ENCODE measurements at places on chromosomes 5 and 9.

GRCh38 chr9:123716339-123716945 is 213.5 kb downstream of the DENND1A start:
- DNase-seq = no peak

DNA sequence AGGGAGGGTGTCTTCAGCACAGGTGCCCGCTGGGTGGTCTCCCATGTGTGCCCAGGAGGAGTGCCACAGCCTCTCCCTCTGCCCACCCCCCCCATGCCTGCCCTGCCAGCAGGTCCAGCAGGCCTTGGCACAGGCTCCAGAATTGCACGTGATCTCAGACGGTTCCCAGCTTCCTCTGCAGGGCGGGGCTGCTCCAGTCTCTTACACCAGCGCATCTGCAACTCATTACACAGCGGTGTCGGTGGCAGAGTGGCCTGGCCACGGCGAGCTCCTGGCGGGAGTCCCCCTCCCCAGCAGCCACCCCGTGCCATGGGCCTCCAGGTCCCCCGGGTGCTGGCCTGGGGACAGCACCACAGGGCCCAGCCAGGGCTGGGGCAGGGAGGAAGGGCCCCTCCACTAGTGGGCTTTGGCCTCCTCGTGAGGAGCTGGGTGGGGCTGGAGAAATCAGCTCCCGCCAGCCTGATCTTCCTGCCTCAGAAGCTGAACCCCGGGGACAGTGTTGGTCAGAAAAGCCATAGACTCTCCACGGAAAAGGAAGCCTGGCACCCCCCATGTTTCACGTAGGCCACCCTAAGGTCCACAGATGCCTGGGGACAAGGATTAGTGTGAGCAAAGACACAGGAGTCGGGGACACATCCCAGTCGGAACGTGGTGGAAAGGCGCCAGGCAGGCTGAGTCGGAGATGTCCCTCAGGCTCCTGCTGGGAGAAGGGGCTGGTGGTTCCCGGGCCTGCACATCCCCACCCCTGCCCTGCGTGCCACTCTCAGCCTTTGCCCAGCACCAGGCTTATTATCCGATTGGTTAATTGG is 40.2 kb downstream of the RXRA start:
- DNase-seq = peak; percentile 93

- DNase-seq = peak; percentile 17
Observed at GRCh38 chr5:136638084-136638483, 272.7 kb upstream of the TRPC7 start.

DNA sequence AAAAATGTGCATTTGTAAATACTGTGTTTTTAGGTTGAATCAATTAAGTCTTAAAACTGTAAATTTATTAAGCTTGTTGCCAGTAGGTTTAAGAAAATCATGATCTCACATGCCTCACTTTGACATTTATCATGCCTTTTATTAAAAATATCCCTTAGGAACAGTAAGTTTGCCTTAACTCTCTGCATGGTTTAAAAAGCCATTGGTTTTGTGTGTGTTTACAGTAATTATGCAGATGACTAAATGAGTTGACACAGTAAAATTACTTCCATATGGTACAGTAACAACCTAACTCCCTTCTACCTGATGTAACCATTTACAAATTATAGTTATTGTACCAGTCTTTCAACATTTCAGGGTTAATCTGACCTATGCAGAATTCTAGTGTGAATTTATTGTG is 6.5 kb downstream of the RPS6 start:
- no peak for DNase-seq

DNA sequence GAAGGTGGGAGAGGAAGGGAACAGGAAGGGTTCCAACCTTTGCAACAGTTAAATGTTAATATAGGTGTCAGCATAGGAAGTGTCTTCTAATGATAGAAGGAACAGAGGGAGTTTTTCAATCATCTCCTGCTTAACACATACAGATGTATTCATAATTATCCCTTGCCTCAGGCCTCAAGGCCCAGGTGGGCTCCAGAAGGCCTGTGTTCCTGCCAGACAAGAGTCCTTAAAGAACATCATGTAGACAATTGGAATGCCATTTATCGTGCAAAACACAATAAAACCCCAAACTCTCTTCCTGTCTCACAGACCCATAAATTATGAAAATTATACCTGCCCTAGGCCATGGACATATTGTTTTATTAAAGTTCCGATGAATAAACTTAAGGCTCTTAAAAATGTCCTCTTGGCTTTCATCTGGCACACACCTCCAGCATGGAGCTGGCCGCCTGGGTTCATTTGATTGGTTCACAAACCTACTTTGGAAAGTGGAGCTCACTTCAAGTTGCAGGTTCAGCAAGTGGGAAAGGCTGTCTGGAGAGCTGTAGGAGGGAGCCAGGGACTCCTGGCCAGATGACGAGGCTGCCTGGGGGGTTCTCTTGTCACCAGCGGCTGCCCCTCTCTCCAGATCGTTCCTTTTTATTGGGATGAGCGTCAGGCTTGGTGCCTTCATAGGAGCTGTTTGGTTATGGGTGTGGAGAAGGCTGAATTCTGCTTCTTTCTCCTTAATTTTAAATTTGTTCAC is 17.5 kb downstream of the SPRY4 start:
- DNase-seq = no peak

- DNase-seq = no peak
Observed at GRCh38 chr9:76463211-76463610, 4.2 kb downstream of the GCNT1 start.

GRCh38 chr5:97087138-97087537 is 55.3 kb downstream of the LIX1 start:
- no peak for DNase-seq

DNA sequence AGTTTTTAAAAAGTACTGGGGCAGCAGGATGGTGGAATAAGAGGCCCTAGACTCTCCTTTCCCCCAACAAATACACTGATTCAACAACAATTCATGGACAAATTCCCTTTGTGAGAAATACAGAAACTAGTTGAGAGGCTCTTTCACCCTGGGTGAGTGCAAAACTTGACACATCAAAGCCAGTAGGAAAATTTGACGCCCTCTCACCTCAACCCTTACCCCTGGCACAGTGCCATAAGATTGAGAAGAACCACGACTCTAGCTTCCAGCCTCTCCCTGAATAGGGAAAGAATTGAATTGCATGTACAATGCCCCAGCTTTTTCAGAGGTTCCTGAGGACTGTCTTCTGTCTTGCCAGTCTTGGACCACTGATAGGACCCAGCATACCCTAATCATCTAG is 12.3 kb downstream of the KIF4B start:
- no peak for DNase-seq

DNA sequence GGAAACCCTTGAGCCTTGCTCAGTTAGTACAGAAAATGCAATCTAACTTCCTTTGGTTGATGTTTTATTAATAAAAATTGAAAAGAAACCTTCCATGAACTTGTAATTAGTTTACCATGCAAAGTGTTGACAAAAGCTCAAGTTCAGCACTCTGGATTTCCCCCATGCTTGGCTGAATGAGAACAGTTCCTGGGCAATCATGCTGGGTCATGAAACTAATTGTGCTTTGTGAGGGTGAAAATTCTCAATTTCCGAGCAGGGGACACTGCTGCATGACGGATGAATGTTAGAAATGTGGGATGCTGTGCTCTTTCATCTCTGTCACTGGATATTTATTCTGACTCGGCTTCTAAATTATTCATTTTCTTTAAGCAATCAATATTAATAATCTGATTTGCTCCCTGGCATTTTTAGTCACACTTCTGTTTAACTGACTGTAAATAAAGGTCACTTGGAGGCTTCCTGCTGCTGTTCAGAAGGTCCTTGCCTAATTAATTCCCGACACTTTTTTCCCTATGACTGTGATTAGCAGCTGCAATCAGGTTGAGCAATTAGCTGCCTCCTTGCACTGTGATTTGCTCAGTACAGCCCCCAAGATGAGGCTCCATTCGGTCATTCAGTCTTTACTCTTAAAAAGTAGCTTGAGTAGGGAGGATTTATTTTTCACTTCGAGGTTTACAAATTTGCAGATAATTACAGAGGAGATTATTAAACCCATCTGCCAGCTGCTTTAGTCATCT is 678.1 kb upstream of the ZNF608 start:
- DNase-seq = no peak

GRCh38 chr5:126235628-126236027 is 187.6 kb upstream of the GRAMD2B start:
- DNase-seq = no peak

- DNase-seq = no peak
Observed at GRCh38 chr5:179820127-179820482, 600 bp upstream of the SQSTM1 start.

DNA sequence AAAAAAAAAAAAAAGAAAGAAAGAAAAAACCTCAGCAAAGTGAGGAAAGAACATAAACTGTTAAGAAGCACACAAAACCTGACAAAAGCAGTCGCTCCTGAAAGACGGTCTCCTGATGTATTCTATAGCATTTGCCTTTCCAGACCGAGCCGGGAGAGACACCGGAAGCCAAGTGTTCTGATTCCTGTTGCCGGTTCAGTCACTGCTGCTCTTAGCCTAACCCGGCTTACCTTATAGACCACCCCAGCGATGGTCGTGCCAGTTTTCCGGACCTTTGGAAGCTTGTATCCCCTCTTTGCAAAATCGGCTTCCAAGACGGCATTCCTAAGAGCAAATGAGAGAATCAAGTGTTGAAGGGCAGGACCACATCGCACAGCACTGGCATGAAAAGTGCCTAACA is 630 bp downstream of the PSMB7 start:
- no peak for DNase-seq

- DNase-seq = no peak
Observed at GRCh38 chr5:127290946-127291693, 524 bp downstream of the MEGF10 start.

DNA sequence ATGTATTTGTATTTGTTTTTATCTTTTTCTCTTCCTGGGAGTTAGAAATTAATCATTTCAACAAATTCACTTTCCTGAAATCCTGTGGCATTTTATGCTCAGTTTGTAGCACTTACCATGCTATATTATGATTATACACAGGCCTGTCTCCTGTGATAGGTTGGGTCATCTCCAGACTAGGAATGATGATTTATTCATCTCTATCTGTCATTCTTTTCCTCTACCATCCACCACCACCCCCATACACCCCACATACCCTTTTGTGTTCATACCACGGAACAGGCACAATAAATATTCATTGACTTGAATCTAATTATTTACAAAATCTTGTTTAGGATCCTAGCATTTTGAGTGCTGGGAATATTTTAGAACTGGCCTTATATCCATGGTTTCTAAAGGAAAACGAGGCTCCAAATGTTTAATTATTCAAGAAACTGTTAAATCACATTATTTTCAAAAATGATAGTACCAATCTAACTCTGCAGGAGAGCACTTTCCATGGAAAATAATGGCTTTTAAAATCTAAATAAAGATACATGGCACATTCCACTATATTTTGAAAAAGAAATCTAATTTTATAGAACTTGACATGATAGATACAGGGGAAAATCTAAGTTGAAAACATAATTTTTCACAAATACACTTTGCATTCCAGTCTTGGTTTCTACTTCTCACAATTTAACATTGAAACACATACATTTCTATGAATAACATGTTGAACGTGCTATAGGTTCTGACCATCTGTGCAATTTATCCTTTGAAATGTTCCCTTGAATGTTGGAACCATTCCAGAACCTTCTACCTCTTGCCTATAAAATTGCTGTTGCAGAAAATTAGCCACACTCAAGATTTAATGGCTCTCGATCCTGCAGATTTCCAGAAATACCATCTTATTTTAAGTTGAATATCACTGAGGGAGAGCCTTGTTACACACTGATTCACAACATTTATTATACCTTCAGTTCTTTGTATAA is 89.3 kb downstream of the STARD4 start:
- DNase-seq = no peak

DNA sequence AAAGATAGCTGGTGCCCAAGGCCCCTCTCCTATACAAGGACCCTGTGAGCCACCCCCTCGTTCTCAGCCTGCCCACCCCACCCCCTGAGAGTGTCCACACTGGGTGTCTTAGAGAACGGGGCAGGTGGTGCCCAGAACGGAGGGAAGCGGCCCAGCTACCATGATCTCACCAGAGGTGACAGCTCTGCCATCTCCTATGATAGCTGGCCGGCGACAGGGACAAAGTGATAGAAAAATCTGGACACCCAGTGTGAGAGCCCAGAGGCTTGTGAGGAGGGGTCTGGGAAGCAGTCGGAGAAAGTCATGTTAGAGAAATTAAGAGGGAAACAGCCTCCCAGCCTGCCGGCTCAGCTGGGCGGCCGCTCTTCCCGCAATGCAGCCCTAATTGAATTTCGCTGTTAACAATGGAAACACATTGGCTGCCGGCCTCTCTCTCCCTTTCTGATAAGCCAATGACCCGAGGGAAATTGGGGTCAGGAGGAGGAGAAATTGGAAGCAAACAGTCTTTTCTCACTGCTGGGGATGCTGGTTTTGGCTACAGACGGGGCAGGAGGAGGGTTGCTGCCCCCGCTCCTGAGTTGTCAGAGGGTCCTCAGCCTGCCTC is 32.3 kb downstream of the HK3 start:
- DNase-seq = no peak

DNA sequence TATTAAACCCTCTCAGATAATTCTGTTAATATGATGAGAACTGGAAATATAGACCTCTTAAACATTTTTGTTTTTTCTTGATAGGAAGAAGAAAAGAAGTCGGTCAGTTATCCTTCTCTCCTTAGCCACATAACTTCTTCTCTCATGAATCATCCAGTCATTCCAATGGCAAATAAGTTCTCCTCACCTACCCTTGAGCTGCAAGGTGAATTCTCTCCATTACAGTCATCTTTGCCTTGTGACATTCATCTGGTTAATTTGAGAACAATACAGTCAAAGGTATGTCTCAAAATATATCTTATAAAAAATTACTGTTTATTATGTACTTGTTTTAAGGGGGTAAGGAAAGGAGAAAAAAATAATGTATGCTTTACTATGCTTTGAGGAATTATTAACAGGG is 165.3 kb downstream of the MAN2A1 start:
- DNase-seq = no peak

- no peak for DNase-seq
Observed at GRCh38 chr5:54273715-54274114, 36.7 kb downstream of the ARL15 start.

DNA sequence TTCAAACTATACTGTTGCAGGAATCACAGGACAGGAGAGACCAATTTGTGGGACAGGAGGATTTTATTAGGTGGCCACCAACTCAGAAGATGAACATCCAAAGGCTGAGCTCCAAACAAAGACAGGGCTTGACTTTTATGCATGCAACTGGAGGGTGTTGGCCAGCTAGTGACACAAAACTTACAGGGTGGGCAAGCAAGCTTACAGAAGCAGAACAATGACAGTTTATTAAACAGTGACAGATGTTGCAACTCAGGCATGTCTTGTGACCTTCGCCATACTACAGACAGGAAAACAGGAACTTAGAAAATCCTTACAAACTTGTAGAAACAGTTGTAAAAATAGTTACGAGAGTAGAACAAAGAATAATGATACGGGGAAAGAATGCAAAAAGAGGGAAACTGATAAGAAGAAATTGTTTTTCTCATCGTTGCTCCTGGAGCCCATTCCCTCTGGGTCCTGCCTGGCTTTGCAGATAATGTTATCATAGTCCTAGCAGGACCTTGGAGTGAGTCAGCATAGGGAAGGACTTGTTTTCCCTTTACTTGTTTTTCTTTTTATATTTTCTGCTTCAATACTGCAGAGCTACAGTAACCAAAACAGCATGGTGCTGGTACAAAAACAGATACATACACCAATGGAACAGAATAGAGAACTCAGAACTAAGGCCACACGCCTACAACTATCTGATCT is 2083.0 kb upstream of the ACO1 start:
- DNase-seq = no peak

GRCh38 chr5:161421067-161421466 is 125.5 kb downstream of the GABRB2 start:
- no peak for DNase-seq

GRCh38 chr5:123813937-123814624 is 302.1 kb downstream of the CSNK1G3 start:
- peak; percentile 55 for DNase-seq
